Stimulated activated naive CD8-positive, alpha-beta T cell treated with anti-CD3 and anti-CD28 coated beads, Interleukin-15, amount 100 ng/mL, for 72 hours (primary cell): ENCODE measurements at places on chromosomes 11 and 22.

DNA sequence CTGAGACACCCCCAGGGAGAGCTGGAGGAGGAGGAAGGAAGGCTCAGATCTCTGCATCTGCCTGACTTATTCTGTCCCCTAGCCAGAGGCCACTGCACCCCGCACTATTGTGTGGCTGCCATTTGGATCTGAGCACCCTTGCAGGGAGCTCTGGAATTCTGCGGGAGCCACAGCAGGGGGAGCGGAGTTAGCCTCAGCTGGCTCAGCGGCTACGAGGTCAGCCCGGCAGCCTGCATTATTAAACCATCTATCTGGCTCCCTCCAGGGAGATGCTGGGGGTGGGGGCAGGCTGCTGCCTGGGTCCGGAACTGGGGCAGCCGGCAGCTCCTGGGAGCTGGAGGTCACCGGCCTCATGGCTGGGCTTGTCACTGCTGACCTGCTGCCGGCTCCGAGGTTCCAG is 6.5 kb upstream of the ELFN2 start:
- no peak for DNase-seq

DNA sequence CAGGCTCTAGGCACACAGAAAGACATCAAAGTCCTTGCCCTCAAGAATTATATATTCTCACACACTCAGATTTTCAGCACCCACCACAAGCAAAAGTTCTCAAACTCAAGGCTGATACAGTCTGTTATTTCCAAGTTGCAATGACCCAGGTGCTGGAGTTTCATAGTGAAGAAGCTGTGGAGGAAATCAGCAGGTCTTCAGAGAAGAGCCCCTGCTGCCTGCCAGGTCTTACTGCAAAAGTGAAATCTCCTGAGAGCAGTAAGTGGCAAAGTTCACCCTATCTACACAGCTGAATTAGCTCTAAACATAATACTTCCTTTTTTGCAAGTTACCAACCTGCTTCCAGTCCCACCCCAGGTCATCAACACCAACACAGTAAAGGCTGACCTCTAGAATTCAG is 64.6 kb downstream of the RPL27A start:
- DNase-seq = no peak

DNA sequence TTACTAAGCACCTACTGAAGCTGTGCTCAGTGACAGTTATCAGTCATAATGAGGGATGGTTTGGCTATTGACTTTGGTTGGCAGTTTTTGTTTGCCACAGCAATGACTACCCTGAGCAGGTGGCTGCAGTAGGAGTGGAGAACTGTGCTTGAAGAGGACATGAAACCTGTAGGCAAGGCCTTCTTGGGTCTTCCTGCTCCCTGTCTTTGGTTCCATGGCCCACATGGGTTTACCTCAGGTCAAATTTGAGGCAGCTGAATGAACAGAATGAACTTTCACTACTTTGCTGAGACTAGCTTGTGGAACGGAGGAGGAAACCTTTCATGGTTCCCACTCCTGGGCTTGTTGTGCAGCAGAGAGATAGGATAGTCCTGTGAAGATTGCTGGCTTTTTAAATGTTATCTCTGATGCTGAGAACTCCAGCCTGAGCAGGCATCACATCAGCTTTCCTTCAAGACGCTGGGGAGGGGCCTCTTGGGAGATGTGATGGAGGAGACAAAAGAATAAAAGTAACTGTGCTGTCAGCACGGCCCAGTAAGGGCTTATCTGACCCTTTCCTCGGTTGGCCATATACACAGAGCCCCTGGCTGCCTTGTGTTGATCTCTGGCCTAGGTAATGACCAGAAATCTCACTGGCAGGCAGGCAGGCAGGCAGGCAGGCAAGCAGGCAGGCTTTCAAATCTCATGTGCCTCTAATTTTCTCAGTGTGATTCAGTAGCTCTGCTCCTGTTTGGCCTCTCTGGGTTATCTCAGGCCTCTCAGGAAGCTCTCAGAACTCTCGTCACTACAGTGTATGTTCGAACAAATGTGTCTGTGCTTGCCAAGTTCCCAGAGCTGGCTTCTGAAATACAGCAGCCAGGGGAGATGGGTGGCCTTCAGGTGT is 12.0 kb downstream of the STIM1 start:
- DNase-seq = peak; percentile 13

DNA sequence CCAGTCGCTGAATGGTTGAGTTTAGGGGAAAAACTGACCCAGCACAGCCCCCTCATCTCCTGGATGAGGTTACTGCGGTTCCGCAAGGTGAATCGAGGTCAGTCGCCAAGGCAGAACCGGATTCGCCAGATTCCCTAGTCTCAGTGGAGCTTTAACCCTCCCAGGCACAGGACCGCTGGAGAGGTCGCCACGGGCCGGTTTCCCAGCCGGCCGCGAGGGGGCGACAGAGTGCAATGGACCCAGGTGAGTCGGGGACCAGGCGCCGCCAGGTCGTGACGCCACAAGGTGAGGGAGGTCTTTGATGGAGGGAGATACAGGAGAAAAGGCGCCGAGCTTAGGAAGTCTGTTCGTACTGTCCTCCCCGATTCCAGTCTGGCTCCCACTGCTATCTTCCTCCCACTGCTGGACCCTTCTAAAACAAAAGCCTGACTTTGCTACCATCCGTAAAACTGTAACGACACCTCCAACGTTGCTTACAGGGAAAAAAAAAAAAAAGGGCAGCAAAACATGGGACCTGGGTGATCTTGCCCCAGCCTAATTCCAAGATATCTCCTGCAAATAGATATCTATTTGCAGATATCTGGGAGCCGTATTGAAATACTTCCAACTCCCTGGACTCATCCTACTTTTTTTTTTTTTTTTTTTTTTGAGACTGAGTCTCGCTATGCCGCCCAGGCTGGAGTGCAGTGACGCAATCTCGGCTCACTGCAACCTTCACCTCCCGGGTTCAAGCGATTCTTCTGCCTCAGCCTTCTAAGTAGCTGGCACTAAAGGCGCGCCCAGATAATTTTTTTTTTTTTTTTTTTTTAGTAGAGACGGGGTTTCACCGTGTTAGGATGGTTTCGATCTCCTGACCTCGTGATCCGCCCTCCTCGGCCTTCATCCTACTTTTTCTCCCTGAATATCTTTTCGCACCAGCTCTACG is 1.4 kb upstream of the GGA1 start:
- peak; percentile 89 for DNase-seq

DNA sequence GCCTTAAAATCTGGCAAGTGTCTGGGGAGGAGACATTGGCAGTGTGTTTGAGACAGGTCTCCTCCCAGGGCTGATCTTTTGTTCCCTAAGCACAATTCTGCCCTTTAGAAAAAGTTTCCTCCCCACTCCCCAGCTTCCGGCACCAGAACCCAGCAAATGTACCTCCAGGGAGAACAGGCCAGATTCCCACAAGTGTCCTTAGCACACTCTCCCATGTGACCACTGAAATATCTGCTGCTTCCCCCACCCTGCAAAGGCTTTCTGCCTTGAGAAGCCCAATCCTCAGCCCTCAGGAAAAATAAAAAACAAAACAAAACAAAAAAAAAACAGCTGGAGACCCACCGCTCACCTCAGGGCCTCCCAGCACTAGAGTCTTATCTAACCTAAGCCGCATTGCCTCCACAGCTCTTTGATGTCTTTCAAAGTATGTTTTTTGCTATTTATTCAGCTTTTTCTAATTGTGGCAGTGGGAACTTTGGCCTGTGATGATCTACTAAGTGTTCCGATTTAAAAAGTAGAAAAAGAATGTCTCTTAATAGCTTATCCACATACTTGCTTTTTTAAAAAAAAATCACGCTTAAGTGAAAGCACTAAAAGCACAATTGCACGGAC is 29.0 kb upstream of the FBLN1 start:
- DNase-seq = no peak

DNA sequence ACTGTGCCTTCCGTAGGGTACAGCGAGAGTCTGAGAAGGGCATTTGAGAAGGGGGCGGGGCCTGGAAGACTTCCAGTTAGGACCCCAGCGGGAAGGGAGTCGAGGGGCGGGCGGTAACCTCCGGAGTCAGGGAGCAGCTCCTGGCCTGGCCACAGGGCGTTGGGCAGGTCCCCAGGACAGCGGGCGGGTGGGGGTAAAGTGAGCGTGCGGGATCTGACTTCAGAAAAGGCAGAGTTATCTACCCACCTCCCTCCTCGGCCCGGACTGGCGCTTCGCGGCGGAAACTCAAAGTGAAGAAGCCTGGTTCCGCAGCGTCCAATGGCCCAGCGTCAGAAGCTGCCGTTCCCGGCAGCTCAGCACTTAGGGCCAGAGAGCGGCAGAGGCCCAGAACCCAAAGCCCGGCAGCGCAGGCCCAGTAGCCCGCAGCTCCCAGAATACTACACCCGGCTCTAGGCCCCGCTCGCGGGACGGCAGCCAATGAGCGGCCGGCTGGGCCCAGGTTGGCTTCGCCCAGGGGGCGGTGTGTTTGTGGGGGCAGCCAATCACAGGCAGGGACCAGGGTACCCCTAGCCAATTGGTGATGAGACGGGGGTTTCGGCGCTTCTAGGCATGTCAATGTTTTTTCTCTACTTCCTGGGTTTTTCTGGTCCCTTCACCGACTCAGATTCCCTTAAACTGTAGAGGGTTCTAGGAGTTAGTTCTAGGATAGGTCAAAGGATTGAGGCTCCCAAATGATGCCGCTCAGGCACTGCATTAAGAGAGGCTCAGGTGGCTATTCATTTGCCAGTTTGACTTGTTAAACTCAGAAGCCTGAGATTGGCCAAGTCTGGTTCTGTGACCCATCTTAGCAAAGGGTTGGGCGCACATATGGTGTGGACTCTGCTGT is at the start of gene TRIM68:
TRIM68 (minus strand) TSS at position 451 of the 886 bp plus-strand sequence. CDS start 2,727 bp downstream, outside the sequence.
- peak; percentile 93 for DNase-seq

DNA sequence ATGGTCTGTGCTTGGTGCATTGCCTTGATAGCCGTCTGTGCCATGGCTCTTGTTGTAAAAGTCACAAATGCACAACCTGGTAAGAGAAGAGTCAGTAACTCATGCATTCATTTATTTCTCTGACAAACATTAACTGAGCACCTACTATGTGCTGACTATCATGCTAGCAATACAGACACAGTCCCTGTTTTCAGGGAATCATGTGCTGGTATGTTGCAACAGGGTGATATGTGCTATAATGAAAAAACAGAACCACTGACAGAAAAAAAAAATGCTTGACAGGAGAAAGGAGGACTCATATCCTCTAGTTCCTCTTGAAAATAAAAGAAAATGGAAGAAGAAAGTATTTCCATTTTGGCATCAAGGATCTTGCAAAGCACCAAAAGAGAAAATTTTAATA is 34.5 kb upstream of the RAPSN start:
- no peak for DNase-seq
